ENCODE measurements at places on chromosomes 3 and 15.
A peak's percentile ranks its signal among the peaks of the same experiment; 100 is the strongest.

DNA sequence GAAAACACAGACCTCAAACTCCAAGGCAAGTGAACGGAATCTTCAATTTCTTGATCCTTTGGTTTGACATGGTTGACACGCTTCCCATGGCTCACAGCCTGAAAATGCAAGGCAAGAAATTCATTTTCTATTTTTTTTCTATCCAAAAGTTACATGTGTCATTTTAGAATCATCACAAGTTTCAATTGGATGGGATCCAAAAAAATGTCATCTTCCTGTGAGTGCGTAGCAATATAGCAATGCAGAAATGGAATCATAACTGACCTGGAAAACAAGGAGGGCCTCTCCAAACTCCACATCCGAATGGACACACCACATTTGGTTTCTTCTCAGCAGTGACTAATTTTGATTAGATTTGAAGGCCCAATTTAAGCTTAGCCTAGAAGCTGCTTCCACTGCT is 175.8 kb upstream of the ATP11B start:
- no peak for DNase-seq

GRCh38 chr15:47846876-47847275 is 129.6 kb downstream of the SEMA6D start:
- DNase-seq, result no peak

- no peak for DNase-seq
Observed at GRCh38 chr15:67415181-67415580, 105.8 kb upstream of the C15orf61 start.

- no peak for DNase-seq
Observed at GRCh38 chr3:16667633-16668032, 62.4 kb upstream of the DAZL start.

GRCh38 chr15:59406446-59406845 is 31.5 kb upstream of the FAM81A start:
- DNase-seq, result no peak

GRCh38 chr15:74901612-74902063 is 5.0 kb downstream of the FAM219B start:
- peak; percentile 79 for DNase-seq

DNA sequence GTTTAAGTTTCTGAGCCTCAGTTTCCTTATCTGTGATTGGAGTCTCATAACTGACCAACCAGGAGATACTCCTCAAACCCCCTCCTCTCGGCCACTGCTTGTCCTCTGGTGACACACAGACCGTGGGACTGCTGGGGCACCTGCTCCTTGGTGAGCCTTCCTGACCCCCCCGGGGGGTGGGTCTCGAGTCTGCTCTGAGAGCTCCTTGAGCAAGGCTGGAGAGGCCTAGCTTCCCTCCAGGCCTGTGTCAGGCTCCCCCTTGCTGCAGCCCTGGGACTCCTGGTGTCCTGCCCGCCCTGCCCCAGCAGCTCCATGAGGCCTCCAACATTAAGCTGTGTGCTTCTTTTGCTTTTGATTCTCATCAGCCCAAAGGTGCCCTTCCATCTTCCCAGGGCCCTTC is 27.7 kb downstream of the SRPRB start:
- no peak for DNase-seq
